ENCODE measurements at places on chromosomes 6 and 20. TPM values are rescaled to one million over a fixed set of nuclear protein-coding genes. Genes with fewer than 3 reads are reported as not detected.

The DOK5 gene
- 1.5 TPM for total RNA-seq

The SAMD3 gene
- not detected for total RNA-seq

The NFKBIL1 gene
- total RNA-seq = 42.6 TPM

The BHLHE23 gene
- total RNA-seq = not detected

The LAMP5 gene
- not detected for total RNA-seq

DNA sequence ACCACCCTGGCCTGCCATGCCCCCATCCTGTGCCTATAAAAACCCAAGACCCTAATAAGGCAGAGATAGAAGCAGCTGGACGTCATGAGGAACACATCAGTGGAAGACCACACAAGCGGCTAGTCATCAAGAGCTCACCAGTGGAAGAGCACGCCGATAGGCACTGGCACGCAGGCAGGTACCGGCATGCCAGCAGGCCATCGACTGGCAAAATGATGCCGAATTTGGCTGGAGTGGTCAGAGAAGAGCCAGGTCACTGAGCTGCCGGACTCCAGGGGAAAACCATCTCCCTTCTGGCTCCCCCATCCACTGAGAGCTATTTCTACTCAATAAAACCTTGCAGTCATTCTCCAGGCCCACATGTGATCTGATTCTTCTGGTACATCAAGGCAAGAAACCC is 227.6 kb upstream of the EXOC2 start:
- no peaks in the 10 kb centered on the region for H3K4me1 ChIP-seq
- H3K27ac ChIP-seq = no peak overlapping the region
- H3K36me3 ChIP-seq = no peaks in the 10 kb centered on the region

DNA sequence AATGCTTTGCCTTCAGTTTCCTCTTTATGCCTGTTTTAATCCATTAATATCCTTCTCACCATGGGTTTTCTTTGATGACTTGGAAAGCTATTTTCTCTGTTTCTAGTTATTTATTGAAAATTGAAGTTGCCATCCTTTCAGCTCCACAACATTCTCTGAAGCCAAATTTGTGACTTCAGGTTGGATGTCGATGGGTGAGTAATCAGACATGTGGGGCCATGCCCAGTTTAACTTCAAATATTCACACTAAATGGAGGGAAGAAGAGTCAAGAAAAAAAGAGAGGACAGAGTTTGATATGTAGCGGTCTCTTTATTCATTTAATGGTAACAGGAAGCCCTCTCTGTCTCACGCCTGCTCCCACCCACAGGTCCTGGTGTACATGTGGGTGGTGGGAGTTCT is 89.1 kb upstream of the RIPOR2 start:
- H3K4me3 ChIP-seq = no peak overlapping the region
- H3K4me1 ChIP-seq = no peaks in the 10 kb centered on the region
- no peak overlapping the region for H3K27ac ChIP-seq
- H3K27me3 ChIP-seq = no peaks in the 10 kb centered on the region
- DNase-seq = no peak

DNA sequence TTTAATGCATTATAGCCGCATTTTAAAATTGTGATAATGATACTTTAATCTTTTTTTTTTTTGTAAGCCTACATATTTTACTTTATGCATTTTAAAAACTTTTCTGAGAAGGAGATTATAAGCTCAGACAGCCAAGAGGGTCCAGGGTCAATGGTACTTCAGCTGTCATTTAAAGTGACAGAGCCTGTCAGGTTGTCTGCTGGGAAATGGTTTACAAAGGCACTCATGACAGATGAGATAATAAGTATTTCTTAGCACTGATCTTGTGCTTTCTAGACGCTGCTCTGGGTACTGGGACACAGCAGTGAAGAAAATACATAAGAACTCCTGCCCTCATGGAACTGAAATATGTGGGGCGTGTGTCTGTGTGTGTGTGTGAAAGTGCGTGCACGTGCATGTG is 19.6 kb downstream of the LAMP5 start:
- no peak overlapping the region for H3K4me3 ChIP-seq
- peak; percentile 14 for DNase-seq
- no peaks in the 10 kb centered on the region for H3K36me3 ChIP-seq
- H3K4me1 ChIP-seq = no peaks in the 10 kb centered on the region

- H3K27me3 ChIP-seq = no peaks in the 10 kb centered on the region
- H3K4me3 ChIP-seq = no peak overlapping the region
- H3K27ac ChIP-seq = no peak overlapping the region
Measured at GRCh38 chr20:6956574-6956973, 189.1 kb downstream of the BMP2 start.
